Adrenal gland (tissue), 19 donors: ENCODE measurements at places on chromosomes 13 and 19. TPM values are rescaled to one million over a fixed set of nuclear protein-coding genes. Genes with fewer than 3 reads are reported as not detected.
A peak's percentile ranks its signal among the peaks of the same experiment; 100 is the strongest.

GRCh38 chr19:42279155-42279901 lies 10.3 kb downstream of the CIC start:
- no peak overlapping the region for H3K4me3 ChIP-seq
- no peaks in the 10 kb centered on the region for H3K36me3 ChIP-seq
- peak; percentile 38 for DNase-seq
- peaks cover 47% of the 10 kb centered on the region for H3K4me1 ChIP-seq

DNA sequence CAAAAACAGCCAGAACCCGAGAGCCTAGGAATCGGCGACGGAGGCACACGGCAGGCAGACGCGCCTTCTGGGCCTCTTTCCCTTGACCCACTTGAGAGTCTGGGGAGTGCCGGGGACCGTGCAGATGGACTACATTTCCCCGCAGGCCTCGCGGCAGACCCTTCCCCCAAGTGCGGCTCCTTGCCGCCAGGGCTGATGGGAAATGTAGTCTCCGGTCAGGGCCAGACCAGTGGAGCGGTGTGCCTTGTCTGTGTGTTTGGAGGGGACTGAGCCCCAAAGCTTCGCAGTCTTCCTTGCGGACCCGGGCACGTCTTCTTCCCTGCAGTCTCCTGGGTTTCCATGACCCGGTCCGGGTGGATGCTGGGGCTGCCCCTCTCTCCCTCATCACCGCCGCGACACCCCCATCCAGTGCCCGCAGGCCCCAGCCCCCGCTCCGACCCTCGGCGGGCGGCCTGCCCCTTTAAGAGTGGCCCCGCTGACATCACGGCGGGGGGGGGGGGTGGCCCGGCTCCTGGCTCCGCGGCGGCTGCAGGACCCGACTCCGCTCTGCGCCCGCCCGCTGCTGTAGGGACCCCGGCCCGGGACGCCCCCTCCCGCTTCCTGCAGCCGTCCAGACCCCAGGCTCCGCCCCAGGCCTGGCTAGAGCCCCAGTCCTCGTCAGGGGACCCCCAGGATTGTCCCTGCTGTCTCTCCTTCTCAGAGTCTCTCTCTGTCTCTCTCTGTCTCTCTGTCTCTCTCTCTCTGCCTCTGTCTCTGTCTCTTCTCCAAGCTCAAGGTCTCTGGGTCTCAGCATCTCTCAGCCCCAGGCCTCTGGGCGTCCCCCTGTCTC lies 758 bp upstream of the CACNG7 start:
- no peaks in the 10 kb centered on the region for H3K4me1 ChIP-seq
- H3K27ac ChIP-seq: no peak overlapping the region
- peak; percentile 24 for DNase-seq
- peaks cover 60% of the 10 kb centered on the region for H3K27me3 ChIP-seq
- H3K36me3 ChIP-seq: no peaks in the 10 kb centered on the region
- H3K4me3 ChIP-seq: no peak overlapping the region

GRCh38 chr19:19202707-19203011 lies 555 bp downstream of the NR2C2AP start:
- no peak for DNase-seq
- peaks cover 21% of the 10 kb centered on the region for H3K36me3 ChIP-seq
- H3K27me3 ChIP-seq: no peaks in the 10 kb centered on the region
- peaks cover 10% of the 10 kb centered on the region for H3K4me1 ChIP-seq

DNA sequence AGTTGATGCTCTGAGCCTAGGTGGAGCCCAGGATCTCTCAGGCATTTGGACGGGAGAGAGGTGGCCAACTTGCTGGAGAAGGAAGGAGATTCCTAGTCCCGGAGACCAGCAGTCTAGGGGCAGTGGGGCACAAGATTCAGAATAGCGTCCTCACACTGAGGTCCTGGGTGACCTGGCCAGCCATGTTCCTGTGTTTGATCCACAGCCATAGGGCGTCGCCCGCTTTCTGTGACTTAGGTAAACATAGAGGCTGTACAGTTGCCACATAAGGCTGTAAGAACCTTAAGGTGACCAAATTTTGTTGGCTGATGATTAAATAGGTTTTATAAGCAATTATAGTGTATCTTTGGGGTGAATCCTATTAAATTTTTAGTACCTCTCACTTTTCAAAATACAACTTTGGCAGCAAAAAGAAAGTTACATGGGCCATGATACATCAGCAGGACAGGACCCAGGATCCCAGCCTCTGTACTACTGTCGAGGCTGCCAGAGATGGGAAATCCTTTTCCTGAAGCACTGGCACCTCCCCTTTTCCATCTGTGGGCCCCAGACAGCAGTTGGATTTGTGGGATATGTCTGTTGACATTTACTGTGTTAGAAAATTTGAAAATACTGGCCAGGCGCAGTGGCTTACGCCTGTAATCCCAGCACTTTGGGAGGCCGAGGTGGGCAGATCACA lies 37.5 kb downstream of the TSSK6 start:
- no peak overlapping the region for H3K27ac ChIP-seq
- peaks cover 9% of the 10 kb centered on the region for H3K4me1 ChIP-seq
- H3K4me3 ChIP-seq: no peak overlapping the region
- no peaks in the 10 kb centered on the region for H3K27me3 ChIP-seq

DNA sequence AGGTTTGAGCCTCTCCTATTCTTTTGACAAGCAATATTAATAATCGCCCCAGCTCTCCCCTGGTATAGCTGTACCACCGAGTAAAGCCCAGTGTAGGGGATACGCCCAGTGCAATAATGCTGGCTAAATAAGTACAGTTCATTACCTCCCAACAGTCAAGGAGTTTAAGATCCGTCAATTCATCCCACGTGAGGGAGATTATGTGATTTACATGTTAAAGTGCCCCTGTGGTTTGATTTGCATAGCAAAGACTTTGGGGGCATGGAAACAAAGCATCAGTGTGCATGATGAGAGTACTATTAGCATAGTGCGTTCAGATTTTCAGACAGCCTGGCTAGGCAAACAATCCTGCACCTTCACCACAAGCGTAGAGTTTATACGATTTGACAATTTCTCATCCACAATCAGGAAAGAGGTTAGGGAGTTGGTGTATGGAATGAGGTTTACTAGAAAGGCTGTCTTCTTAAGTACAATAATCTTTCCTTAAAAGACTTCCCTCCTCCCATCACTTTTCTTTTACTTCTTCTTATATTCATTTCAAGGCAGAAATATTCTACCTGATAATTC lies 754.0 kb downstream of the DIAPH3 start:
- no peaks in the 10 kb centered on the region for H3K36me3 ChIP-seq
- no peaks in the 10 kb centered on the region for H3K27me3 ChIP-seq
- H3K4me3 ChIP-seq: no peak overlapping the region
- no peak for DNase-seq

DNA sequence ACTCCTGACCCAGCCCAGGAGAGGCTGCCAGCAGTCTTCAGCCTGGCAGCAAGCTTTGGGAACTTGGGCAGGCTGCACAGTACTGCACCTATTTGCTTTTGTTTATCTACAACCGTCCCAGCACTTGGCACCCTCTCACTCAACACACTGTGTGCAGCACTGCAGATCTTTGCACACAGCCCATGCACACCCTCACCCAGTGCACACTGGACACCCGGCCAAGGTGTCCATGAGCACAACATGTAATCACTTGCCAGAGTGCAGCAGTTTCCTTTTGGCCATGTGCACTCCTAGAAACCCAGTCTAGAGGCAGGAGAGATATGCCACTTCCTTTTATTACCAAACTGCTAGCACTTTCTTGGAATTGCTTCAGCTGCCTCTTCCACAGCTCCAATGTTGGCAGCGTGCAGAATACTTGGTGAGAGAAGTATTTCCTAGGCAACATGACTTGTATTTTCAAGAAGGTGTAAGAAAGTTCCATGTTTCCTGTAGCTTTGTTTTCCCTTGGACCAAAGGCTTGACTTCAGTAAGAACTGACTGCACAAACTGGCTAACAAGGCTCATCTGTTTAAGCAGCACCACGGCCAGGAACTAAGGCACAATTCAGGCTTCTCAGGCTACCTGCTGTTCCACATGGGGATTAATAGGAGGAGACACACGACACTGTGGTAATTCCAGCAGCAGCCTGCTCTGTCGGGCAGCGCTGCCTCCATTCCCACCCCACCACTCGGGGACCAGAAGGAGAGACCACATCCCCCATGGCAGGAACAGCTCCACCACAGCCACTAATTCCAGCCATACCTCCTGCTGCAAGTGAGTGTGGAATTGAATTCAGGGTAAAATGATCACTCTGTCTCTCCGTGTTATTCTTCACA lies 15.3 kb downstream of the ATP7B start:
- no peak overlapping the region for H3K27ac ChIP-seq
- no peaks in the 10 kb centered on the region for H3K4me1 ChIP-seq
- no peak overlapping the region for H3K4me3 ChIP-seq
- no peak for DNase-seq
- H3K27me3 ChIP-seq: no peaks in the 10 kb centered on the region

DNA sequence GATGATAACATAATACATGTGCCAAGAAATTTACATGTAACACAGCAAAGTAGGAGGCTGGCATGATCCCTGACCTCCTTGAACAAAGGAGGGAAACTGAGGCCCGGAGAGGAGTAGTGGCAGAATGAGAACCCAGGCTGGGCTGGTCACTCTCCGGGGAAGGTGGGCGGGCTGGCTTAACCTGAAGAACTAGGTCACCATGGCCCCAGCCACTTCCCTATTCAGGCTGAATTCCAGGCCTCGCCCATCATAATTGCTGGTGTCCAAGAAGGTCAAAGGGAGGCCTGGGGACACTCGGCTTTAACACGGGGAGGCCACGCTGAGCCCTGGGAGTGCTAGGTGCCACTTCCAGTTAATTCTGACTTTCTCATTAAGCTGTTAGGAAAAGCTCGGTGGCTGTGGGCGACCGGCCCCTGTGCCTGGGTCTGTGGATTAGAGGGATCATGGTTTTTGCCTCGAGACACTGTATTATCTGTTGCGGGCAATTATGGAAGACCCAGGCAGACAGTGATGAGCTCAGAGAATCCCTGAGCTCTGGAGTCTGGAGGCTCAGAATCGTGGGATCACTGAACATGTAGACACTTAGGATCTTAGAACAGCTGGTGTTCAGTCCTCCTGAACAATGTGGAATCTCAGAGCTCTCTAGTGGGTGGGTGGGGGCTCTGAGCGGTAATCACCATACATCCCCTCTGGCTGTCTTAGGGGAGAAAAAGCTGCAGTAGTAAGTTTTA lies 5.0 kb upstream of the TINCR start:
- H3K27me3 ChIP-seq: peaks cover 6% of the 10 kb centered on the region
- no peaks in the 10 kb centered on the region for H3K4me1 ChIP-seq
- no peak overlapping the region for H3K4me3 ChIP-seq
- H3K36me3 ChIP-seq: no peaks in the 10 kb centered on the region

DNA sequence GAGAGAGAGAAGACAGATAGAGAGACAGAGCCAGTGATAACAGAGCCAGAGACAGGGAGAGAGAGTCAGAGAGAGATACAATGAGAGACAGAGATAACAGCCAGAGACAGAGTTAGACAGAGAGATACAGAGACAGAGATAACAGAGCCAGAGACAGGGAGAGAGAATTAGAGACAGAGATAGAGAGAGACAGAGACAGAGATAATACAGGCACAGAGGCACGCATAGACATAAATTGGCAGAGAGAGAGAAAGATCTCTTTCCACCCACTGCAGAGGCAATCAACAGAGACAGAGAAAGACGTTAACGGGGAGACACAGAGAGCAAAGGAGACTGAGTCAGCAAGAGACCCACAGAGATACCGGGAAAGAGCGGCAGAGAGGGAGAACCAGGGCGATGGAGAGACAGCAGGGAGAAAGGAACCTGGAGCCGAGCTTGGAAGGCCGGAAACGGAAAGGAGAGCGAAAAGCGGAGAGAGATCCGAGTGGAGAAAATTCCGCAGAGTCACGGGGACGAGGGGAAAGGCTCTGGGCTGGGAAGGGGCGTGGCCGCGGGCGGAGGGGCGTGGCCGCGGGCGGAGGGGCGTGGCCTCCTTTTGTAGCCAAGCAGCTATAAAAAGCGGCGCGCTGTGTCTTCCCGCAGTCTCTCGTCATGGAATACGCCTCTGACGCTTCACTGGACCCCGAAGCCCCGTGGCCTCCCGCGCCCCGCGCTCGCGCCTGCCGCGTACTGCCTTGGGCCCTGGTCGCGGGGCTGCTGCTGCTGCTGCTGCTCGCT lies at the start of gene TNFSF9:
TNFSF9 (plus strand) TSS at position 641 of the 777 bp plus-strand sequence; CDS start at position 652, 11 bp downstream.
- H3K4me3 ChIP-seq: peak within 1 kb of the TSS; percentile 56
- no peaks in the 10 kb centered on the region for H3K36me3 ChIP-seq
- peak; percentile 94 for DNase-seq
- H3K27me3 ChIP-seq: peaks cover 6% of the 10 kb centered on the region

- no peaks in the 10 kb centered on the region for H3K36me3 ChIP-seq
- no peak overlapping the region for H3K27ac ChIP-seq
- H3K4me1 ChIP-seq: no peaks in the 10 kb centered on the region
Observed at GRCh38 chr13:106493533-106494220, 41.8 kb downstream of the EFNB2 start.

DNA sequence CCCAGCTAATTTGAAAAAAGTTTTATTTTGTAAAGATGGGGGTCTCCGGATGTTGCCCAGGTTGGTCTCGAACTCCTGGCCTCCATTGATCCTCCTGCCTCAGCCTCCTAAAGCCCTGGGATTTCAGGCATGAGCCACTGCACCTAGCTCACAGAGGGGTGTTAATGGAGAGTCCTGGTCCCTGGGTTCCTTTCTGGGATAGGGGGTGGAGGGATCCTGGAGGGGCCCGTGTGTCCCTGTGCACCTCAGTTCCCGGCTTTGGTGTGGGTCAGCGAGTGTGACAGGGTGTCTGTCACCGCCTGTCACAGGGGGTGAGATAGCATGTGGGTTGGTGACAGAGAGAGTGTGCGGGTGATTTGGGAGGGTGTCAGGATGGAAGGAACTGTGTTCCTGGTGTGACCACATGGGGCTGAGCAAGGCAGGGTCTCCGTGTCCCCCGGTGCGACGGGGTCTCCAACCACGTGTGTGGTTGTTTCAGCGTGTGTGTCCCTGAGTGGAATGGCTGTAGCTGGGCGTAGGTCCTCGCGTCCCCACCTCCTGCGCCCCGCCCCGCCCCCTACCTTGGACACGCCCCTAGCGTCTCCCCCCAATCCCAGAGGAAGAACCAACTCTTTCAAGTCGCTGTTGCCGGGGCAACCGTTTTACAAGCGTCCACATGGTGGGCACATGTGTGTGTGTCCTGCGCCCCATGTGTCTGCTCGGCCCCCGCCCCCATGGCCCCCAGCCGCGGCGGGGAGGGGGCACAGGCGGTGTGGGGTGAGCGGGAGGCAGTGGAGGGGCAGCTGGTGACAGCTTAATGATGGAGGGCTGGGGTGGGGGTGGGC lies 2.9 kb upstream of the NRTN start:
- H3K27ac ChIP-seq: no peak overlapping the region
- H3K4me3 ChIP-seq: no peak overlapping the region
- H3K27me3 ChIP-seq: no peaks in the 10 kb centered on the region
- no peaks in the 10 kb centered on the region for H3K36me3 ChIP-seq
- peaks cover 42% of the 10 kb centered on the region for H3K4me1 ChIP-seq

The KLK3 gene
- 4.8 TPM for total RNA-seq
